ENCODE measurements at places on chromosomes 12 and 14.
A peak's percentile ranks its signal among the peaks of the same experiment; 100 is the strongest.

DNA sequence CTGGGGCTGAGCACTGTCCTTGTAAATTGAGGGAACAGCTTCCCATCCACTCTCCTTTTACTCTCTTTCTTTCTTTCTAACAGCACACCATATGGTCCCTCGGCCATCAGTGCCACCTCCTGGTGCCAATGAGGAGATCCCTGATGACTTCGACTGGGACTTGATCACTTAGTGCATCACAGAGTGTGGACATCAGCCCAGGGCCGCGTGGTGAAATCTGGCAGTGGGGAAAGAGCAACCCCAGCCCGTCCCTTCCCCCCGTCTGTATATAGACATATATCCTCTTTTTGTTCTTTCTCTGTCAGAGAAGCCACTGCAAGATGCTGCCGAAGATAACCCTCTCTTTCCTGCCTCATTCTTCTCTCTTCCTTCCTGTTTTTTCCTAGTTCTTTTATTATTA is 13.5 kb downstream of the C3AR1 start:
- no peak for DNase-seq

DNA sequence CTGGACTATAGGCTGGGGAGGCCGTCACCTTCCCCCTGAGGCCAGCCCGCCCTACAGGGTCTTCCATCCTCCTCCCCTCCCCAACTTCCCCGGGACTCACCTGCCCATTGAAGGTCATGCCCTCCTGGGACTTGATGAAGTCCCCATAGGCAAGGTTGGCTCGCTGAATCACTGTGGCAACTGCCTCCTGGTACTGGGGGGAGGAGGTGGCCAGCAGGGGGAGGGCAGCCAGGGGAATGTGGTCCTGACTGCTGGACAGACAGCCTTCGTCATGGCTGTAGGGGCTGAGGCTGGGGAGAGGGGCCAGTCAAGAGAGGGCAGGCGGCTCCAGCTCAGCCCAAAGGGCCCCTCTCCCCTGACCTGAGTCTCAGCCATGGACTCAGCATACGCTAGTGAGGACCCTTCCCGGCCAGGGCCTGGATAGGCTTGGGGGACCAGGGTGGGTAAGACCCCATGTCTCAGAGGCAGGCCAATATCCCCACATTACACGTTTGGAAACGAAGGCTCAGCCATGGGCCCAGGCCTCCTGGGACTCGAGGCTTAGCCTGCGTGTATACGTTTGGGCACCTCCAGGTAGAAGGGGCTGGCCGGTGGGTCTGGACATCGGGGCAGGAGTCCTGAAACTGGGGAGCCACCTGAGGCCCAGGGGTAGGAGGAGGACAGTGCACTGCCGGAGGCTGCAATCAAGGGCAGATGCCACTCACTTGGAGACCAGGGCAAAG is 16.3 kb downstream of the ARL6IP4 start:
- DNase-seq = peak; percentile 20

DNA sequence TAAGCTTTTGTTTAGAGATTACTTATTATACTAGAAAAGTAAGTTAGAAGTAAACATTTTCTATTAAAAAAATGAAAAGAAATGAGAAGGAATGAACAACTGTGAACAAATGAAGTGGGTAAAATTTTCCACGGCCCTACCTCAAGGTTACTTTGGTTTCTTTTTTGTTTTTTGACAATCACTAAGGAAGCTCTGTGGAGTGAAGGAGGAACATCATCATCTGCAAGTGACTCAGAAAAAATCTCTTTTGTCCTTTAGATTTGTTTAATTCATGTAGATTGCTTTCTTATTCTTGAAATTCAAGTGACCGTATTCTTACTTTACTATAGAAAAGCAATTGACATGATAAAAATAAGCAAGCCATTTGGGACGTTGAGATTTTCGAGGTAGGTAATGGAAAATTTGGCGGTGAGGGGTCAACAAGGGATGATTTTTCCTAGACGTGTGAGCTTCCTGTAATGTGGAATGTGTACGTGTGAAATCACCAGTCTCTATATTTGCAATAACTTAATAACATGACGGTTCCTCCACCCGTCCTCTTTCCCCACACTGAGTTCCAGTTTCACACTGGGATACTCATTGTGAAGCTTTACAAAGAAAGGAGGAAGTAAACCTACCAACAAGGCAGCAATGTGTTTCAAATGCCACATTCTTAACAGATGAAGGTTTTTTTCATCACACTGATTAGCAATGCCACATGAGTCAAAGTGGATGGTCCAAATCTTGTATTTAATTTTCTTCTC is 62.3 kb upstream of the EGLN3 start:
- no peak for DNase-seq

- DNase-seq = no peak
These were observed 1092.8 kb downstream of the TMTC2 start for GRCh38 chr12:83779526-83779925.

DNA sequence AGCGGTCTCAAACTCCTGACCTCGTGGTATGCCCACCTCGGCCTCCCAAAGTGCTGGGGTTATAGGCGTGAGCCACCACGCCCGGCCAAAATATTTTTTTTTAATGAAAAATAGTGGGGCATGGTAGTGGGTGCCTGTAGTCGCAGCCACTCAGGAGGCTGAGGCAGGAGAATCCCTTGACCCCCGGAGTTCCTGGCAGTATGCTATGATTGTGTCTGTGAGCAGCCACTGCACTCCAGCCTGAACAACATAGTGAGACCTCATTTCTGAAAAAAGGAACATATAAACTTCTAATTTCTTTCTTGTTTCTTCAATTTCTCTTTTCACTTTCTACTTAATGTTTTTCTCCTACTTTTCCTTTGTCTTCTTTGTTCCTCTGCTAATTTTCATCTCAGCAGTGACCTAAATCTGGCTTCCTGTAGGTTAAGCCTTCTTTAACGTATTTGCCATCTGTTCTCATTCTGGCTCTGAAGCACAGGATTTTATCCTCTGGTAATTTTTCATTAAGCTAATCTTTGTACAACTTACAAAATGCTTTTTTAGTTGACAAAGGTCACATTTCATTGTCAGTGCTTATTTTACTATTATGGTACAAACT is 4.5 kb upstream of the RPGRIP1 start:
- DNase-seq = no peak

DNA sequence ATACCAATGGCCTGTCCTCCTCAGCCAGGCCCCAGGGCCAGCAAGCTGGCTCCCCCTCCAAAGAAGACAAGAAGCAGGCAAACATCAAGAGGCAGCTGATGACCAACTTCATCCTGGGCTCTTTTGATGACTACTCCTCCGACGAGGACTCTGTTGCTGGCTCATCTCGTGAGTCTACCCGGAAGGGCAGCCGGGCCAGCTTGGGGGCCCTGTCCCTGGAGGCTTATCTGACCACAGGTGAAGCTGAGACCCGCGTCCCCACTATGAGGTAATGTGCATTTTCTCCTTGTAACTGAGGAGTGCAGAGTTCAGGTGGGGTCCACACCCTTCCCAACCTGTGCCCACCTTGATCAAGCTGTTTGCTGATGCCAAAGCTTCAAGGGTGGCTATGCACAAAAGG is 23.4 kb downstream of the ACACB start:
- DNase-seq = no peak

DNA sequence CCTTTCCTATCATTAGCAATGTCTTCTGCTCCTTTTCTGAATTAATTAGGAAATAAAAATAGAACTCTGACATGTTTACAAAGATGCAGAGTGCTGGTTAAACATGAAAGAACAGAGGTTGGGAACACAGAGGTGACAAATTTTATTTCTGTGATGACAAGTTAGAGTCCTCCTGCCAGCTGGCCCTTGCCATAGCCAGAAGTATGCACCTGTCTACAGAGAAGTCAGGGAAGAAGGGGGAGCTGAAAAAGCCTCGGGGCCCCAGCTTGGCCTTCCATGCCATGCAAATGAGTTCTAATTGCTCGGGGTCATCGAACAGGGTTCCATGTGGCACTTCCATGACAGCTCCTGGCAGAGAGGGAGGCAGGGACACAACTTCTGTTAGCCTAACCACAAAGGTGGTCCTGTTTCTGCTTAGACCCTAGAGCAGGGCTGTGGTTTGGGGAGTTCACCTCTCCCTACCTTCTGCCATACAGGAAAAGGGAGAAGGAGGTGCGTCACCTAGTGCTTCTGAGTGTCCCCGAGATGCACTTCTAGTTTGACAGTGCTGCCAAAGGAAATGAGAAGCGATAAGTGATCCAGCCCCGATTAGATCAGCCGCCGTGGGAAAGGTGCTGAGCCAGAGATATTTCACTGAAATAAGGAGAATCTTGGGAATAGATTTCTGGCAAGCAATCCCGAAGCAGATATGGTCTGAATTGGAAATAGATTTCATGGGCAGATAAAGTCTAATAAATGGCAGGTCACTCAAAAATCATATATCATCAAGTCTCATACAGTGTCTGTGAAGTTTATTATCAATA is 155.8 kb upstream of the FOXN3 start:
- no peak for DNase-seq

DNA sequence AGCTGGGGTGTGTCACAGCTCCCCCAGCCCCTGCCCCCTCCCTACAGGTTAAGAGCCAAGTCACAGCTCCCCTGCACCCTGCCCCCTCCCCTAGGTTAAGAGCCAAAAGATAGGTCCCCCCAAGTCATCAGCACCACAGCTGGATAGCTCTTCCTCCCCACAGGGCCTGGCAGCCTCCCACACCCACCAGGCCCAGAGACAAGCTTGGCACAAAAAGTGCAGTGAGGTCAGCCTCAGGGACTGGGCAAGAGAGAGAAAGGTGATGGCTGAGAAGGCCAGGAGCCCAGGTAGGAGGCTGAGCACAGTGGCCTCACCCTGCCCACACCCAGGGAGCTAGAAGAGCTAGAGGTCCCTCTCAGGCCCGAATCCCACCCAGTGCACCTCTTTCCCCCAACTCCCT is 8.7 kb downstream of the ITGA7 start:
- no peak for DNase-seq

GRCh38 chr14:56352999-56353398 is 226.6 kb upstream of the TMEM260 start:
- no peak for DNase-seq

- DNase-seq = no peak
These were observed 48.5 kb upstream of the RIMBP2 start for GRCh38 chr12:130764475-130765185.

GRCh38 chr12:43551971-43552559 is at the start of gene ADAMTS20:
TSS of gene ADAMTS20 (minus strand) at chr12:43552203. CDS start at chr12:43551921, 282 bp downstream.
- DNase-seq = peak; percentile 57

DNA sequence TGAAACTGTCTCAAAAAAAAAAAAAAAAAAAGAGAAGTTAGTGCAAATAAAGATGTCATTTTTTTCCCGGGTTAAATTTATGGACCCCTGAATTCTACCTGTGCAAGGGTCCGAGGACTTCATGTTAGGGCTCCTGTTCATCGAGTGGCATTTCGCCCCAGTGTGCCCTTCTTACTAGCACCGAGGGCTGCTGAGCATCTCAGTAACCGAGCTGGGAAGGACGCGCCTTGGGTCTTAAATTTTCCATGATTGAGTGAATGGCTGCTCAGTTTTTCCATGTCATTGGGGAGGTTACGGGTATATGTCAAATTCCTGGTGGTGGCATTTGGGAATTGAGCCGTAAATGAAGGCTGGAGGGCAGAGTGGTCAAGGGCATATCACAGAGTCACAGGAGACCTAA is 34.9 kb upstream of the MAP1LC3B2 start:
- DNase-seq = no peak

- DNase-seq = no peak
These were observed 4.1 kb downstream of the NINJ2 start for GRCh38 chr12:659090-659683.

DNA sequence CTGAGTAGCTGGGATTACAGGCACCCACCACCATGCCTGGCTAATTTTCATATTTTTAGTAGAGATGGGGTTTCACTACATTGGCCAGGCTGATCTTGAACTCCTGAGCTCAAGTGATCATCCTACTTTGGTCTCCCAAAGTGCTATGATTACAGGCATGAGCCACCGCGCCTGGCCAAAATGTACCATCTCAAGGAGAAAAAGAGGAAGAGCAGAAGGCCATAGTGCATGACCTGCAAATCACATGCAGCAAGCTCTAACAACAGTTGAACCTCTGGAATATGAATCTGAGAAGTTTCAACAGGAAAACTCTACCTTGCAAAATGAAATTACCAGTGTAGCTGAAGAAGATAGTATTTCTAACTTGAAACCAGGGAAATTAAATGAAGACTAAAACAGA is 17.1 kb upstream of the SERPINA1 start:
- no peak for DNase-seq

- no peak for DNase-seq
These were observed 332.3 kb downstream of the ZFP36L1 start for GRCh38 chr14:68460541-68460940.

GRCh38 chr14:70317969-70318634 is 41.4 kb downstream of the COX16 start:
- peak; percentile 49 for DNase-seq

DNA sequence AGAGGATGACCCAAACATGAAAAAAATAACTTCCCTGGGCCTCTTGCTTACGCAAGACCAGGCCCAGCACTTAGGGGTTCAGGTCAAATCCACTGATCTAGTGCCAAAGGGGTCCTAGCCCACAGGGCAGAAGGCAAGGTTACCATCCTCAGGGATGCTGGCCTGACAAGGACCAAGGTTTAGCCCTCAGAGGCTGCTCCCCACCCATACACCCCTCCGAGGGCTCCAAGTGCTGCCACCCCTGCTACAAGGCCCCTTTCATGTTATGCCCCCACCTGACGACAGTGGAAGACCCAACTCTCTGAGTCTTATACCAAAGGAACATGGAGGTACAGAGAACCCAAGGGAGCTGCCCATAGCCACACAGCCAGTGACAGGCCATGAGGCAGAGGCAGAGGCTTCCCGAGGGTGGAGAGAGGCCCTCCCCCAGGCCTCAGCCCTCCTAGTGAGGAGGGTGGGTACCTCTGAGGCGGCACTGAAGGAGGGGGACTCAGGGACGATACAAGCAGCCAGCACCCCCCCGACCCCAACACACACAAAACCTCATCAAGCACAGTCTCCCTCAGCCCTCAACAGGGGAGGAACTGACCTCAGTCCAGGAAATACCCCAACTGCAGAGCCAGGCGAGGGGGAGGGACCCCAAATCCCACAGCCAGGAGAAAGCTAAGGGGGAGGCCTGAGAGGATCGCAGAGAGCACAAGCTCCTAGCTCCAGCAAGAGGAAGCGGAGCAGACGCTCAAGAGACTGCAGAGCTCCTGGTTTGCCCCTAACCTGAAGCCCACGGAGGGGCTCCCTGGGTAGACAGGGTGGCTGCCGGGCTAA is 37.0 kb downstream of the ANAPC7 start:
- no peak for DNase-seq

DNA sequence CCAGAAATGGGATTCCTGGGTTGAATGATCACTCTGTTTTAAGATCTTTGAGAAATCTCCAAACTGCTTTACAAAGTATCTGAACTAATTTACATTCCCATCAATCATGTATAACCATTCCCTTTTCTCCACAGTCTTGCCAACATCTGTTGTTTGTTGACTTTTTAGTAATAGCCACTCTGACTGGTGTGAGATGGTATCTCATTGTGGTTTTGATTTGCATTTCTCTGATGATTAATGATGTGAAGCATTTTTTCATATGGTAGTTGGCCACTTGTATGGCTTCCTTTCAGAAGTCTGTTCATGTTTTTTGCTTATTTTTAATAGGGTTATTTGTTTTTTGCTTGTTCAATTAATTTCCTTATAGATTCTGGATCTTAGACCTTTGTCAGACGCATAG is 211.8 kb upstream of the AVPR1A start:
- DNase-seq = no peak

- DNase-seq = no peak
These were observed 20.9 kb upstream of the ANO2 start for GRCh38 chr12:5965950-5966383.

- no peak for DNase-seq
These were observed 248.7 kb upstream of the EGLN3 start for GRCh38 chr14:34199585-34199984.

GRCh38 chr12:38151991-38152700 is 164.4 kb upstream of the ALG10B start:
- no peak for DNase-seq
